ENCODE measurements at places on chromosomes 7 and 10.

GRCh38 chr7:143069912-143070500 lies 17.9 kb downstream of the OR6V1 start:
- DNase-seq = no peak

GRCh38 chr10:5402798-5403197 lies 1.8 kb downstream of the TUBAL3 start:
- no peak for DNase-seq

DNA sequence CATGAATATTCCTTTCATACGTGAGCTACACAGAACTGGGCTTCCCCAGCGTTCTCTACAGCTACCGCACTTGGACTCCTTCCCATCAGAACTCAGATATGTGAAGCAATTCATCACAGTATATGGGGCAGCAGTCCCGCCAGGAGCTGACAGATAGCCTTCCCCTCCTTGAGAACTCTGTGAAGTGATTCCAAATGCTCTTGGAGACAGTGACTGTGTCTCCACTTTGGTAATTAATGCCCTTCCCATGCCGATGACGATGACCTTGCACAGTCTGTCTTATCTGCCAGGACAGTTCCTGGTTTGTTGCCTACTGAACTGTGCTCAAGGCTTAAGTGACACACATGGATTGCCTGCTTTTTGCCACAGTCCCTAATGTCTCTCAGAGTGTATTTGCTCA lies 75.0 kb upstream of the AFAP1L2 start:
- no peak for DNase-seq

DNA sequence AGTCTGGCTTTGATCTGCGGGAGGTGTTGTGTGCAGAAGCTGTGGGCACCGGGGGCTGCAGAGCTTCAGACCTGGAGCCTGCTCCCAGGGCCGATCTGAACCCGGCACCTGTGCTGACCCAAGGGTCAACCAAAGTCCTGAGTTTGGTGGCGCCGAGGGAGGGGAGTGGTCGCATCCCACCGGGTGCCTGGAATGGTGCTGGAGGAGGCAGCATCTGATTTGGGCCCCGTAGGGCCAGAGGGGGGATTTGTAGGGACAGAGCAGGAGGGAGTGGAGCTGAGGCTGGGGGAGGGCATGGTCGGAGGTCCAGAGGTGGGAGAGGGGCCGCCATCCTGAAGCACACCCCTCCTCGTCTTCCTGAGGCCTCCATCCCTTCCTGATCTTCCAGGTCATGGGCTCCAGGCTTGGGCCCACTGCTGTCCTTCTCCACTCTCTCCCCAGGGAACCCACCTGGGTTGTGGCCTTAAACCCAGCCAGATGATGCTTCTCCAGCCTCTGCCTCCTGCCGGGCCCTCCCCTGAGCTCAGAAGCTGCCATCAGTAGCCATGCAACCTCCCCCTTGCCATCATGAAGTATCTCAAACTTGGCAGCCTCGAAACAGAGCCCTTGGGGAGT lies 112.9 kb downstream of the LHPP start:
- DNase-seq = no peak

GRCh38 chr10:129969184-129969910 lies 5.3 kb upstream of the EBF3 start:
- DNase-seq = no peak

GRCh38 chr7:29500719-29501118 lies 62.9 kb upstream of the PRR15 start:
- DNase-seq = no peak

DNA sequence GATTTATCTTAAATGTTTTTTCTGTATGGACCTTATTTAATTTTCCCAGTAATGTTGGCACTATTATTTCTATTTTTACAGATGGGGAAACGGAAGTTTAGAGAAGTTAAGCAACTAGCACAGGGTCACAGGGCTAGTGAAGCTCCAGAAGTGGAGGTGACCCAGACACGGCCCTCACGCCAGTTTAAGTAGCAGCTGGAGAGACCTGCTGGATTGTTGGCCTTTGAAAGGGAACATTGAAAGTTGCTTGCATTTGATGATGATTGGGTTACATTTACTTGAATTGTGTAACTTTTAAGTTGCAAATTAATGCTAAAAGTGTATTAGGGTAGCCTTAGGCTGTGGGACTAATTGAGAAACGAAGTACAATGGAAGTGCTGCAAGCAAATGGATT lies 25.6 kb downstream of the CDK14 start:
- DNase-seq = no peak

- DNase-seq = no peak
Observed at GRCh38 chr7:101589976-101590662, 39.0 kb downstream of the MYL10 start.

GRCh38 chr10:30284865-30285594 lies 64.0 kb downstream of the MTPAP start:
- no peak for DNase-seq

DNA sequence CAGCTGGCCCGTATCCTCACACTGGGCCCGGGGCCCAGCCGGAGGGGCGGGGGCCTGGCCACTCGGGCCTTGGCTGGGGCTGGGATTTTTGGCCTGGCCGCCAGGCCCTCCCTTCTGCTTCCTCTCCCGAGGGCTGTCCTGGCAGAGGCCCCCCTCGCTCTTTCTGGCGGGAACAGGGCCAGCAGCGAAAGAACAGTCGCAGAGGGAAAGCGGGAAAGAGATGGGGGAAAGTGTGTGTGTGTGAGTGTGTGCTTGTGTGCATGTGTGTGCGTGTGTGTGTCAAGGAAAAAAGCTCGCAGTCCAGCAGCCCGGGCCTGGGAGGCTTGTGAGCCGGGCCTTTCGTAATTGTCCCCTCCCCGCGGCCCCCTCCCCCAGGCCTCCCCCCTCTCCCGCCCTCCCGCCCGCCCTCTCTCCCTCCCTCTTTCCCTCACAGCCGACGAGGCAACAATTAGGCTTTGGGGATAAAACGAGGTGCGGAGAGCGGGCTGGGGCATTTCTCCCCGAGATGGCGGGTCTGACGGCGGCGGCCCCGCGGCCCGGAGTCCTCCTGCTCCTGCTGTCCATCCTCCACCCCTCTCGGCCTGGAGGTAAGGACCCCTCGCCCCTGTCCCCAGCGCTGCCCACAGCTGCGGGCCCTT lies at the start of gene ELN:
TSS of gene ELN (plus strand) at position 491 of the 638 bp plus-strand sequence. CDS start at position 506, 15 bp downstream.
- peak; percentile 87 for DNase-seq

DNA sequence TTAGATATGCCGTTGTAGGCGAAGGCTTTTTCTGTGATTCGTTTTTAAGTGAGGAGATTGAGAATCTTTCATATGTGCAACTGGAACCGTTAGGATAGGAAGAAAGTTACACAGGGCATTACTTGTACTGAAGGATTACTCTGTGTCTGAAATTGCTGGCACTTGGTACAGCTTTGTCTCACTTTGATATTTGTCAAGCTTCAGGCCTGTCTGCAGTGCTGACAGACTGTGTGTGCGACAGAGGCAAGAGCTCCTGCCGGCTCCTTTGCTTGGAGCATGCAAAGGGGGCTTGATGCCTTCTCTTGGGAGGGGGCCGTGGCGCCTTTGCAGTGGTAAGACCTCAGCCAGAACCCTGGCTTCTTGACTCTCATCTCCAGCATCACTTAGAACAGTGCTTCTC lies 45.8 kb downstream of the CCNY start:
- DNase-seq = no peak

DNA sequence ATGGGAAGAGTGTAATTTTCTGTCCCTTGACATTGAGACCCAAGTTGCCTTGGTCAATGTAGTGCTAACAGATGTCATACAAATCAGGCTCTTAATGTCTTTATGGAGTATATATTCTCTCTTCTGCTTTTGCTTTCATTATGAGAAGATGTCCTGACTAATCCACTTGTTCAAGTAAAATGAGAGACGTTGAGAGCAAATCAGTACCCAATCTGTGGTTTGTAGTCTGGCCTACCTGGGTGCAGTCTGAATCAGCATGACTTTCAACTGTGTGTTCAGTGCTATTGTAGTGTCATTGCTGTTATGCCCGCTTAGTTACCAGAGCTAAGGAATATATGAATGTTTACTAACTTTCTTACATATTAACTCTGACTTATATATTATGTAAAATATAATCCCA lies 612.4 kb downstream of the ANKRD7 start:
- DNase-seq = no peak

- DNase-seq = no peak
Observed at GRCh38 chr7:95391761-95392160, 4.4 kb downstream of the PON3 start.

GRCh38 chr7:5143106-5143505 lies 46.9 kb upstream of the WIPI2 start:
- no peak for DNase-seq

- DNase-seq = no peak
Observed at GRCh38 chr10:35000936-35001335, 89.2 kb downstream of the CUL2 start.

DNA sequence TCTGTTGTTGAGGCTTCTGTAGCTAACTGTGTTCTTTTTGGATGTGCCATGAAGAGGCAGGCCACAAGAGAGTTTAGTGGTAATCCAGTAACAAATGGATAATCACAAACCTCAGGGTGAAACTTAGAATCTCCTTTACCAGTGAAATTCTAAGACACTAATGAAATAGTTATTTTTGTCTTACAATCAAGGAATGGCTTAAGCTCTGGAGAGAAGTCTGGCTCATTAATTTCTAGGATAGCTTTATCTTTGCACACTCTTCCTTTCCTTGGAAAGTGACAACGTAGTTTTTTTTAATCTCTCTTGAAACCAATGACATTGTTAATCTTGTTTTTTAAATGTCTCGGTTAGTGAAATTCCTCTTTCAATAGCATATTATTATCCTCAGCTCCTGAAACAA lies 93.7 kb upstream of the IFRD1 start:
- DNase-seq = no peak
